ACHN (cell line): ENCODE measurements at places on chromosomes 6 and 20.

- no peak for DNase-seq
Measured at GRCh38 chr20:14740380-14740779, 403.0 kb upstream of the FLRT3 start.

- no peak for DNase-seq
Measured at GRCh38 chr20:1562622-1563021, 5.1 kb upstream of the SIRPD start.

DNA sequence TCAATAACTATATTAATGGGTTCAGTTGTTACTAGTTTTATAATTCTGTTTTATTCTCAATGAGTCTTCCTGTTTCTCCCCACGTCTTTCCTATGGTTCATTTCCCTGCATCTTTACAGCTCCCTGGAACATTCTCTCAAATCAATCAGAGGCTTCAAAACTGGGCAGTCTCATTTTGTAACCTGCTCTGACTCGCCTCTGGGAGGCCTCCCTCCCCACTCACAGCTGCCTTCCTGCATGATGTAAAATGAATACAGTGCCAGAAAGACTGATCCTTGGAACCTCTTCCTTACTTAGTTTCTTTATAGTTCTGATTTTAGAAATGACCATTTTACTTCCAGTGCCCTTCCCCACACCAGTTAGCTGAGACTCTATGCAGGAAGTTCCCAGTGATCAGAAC, 103.9 kb downstream of the ESR1 start:
- DNase-seq: no peak

- DNase-seq: no peak
Measured at GRCh38 chr6:111730864-111731263, 125.2 kb upstream of the TRAF3IP2 start.

GRCh38 chr20:25300496-25301170, 52.7 kb downstream of the PYGB start:
- DNase-seq: peak; percentile 40

DNA sequence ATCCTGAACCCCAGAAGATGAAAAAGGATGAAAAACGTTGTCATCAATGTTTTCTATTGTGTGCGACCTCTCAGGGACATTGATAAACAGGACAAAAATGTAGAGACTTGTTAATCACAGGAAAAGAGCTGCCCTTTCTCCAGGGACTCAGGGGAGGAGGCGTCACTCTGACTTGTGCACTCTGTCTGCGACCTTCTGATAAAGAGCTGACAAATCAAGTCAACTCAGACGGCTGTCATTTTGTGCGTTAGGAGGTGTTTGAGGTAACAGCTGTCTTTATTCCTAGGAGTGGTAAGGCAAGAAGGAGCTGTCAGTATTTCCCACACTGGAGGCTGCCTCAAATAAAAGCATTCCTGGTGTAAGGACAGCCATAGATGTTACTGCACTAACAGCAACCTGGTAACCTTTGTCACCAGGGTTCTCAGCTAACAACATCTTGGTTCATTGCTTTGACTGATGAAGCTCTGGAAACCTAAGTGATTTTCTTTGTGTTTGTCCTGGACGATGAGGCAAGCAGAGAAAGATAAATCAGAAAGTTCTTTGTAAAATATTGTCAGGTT, 38.6 kb upstream of the NXT1 start:
- no peak for DNase-seq

DNA sequence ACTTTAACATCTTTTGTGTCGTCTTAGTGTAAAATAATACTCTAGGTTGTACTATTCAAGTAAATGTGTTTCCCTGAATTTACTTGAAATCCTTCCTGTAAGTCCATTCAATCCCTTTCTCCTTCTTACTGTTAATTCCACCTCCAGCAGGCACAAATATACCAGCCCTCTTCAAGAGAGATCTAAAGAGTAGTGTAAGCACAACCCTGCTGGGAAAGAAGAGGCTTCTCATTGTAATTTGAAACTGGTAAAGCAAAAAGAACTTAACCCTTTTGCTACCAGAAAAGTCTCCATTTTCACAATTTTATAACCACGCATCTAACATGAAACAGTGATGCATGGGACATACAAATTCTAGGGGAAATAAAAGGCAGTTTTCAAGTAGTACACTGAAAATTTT, at the start of gene BMP5:
TSS of gene BMP5 (minus strand) at position 191 of the 400 bp plus-strand sequence. CDS start 725 bp downstream, outside the sequence.
- DNase-seq: no peak

DNA sequence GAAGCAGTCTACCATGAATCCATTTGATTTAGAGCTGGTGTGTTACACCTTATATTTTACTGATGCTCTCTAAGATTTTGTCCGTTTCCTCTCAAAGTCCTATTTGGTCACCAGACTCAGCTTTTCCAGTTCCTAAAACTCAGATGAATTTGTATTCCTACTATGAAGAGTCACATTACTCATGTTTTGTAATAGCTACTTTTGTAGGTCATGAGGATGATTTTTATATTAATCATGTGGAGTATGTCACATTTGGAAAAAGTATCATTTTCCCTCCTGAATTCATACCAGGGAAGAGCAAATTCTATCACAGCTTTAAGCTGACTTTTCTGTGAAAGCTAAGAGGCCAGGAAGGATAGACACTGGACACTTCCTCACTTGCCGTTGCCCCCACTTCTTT, 140.6 kb upstream of the SCGN start:
- DNase-seq: no peak
